Hematopoietic multipotent progenitor cell treated with erythropoietin and hydrocortisone succinate and interleukin-3 and kit ligand, for 4 days (in vitro differentiated cells): ENCODE measurements at places on chromosomes 12 and 14.

DNA sequence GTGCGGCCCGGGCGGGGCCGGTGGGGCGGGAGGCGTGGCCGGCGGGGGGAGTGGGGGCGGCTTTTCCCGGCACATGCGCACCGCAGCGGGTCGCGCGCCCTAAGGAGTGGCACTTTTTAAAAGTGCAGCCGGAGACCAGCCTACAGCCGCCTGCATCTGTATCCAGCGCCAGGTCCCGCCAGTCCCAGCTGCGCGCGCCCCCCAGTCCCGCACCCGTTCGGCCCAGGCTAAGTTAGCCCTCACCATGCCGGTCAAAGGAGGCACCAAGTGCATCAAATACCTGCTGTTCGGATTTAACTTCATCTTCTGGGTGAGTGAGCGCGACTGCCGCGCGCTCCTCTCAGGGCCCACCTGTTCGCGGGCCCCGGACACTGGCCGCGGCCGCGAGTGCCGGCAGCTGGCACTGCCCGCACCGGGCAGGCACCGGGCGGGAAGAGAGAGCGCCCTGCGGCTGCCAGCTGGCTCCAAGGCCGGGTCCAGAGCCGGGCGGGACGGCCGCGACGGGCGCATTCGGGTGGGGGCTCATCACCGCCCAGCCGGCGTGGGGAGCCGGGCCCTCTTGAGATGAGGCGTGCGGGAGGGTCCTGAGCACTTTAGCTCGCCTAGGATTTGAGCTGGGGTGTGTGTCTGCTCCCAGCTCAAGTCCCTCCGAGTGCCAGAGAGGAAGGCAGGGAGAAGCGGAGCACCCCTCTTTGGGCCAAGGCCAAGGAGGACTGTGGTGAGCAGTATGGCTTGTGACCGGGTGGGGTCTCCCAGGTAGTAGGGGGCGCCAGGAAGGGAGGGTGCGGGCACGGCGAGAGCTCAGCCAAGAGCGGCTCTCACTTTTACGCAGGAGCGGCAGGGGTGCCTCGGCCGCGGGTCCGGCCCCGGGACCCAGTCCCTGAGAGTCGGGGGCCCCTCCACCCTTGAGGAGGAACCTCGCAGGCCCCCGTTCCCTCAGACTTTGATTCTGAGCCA lies at the start of gene CD9:
Gene CD9, plus strand, starts transcription at position 145 of the 957 bp plus-strand sequence. Its CDS starts 100 bp downstream, at position 245.
- peak; percentile 68 for DNase-seq

- no peak for DNase-seq
Measured at GRCh38 chr14:78605025-78605762, 435.0 kb downstream of the NRXN3 start.

- no peak for DNase-seq
Measured at GRCh38 chr14:104792101-104792884, 3.3 kb downstream of the AKT1 start.

GRCh38 chr12:16719713-16720416 lies 113.9 kb upstream of the LMO3 start:
- DNase-seq = no peak

- DNase-seq = no peak
Measured at GRCh38 chr12:108112832-108113556, 16.1 kb upstream of the WSCD2 start.

DNA sequence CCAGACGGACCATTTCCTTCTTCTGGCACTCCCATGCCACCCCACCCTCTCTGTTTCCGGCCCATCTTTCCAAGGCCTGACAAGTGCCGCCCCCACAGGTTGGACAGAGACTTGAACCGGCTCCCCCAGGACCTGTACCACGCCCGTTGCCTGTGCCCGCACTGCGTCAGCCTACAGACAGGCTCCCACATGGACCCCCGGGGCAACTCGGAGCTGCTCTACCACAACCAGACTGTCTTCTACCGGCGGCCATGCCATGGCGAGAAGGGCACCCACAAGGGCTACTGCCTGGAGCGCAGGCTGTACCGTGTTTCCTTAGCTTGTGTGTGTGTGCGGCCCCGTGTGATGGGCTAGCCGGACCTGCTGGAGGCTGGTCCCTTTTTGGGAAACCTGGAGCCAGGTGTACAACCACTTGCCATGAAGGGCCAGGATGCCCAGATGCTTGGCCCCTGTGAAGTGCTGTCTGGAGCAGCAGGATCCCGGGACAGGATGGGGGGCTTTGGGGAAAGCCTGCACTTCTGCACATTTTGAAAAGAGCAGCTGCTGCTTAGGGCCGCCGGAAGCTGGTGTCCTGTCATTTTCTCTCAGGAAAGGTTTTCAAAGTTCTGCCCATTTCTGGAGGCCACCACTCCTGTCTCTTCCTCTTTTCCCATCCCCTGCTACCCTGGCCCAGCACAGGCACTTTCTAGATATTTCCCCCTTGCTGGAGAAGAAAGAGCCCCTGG lies 1.2 kb upstream of the CMTM5 start:
- no peak for DNase-seq

GRCh38 chr14:32826404-32827082 lies 112.1 kb upstream of the NPAS3 start:
- DNase-seq = peak; percentile 10

GRCh38 chr12:14367040-14367661 lies 1.7 kb downstream of the ATF7IP start:
- peak; percentile 70 for DNase-seq

GRCh38 chr14:99467336-99468078 lies 13.2 kb downstream of the SETD3 start:
- no peak for DNase-seq

- DNase-seq = no peak
Measured at GRCh38 chr12:3646561-3647241, 106.2 kb downstream of the CRACR2A start.

DNA sequence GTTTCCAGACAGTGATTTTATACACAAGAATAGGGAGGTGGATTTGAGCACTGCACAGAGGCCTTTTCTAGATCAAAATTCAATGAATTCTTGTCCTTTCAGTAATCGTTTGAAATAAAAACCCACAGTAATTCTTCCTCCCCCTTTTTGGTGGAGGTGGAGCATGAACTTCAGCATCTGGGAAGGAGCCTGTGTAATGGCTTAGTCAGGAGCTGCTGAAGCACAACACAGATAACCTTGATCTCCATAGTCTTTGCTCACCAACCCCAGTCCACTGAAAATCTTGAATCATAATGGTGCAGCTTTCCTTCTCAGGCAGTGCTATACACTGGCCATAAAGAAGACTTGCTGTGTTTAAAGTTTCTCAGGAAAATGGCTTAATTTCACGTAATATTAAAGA lies 6.4 kb upstream of the TBPL2 start:
- no peak for DNase-seq

- DNase-seq = no peak
Measured at GRCh38 chr12:128802756-128803155, 21.0 kb downstream of the SLC15A4 start.

DNA sequence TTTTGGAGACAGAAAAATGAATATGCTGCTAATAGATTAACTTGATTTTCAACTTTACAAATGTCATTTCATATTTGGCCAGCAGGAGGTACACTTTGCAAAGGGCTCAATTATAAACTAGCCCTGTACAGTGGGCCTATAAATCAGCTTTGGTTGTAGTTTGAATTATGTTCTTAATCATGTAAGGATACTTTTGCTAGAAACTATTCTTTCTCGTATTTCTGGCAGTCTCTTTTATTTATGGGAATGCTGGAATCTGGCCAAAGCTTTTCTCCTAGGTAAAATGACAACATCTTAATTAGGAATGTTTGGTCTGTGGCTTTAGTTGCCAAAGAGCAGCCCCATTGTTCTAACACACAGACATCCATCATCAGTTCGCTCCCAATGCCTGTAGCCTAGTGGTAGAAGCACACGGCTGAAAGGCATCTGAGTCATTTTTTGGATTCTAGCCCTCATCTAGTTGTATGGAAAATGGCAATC lies 1322.3 kb upstream of the SEL1L start:
- peak; percentile 49 for DNase-seq

DNA sequence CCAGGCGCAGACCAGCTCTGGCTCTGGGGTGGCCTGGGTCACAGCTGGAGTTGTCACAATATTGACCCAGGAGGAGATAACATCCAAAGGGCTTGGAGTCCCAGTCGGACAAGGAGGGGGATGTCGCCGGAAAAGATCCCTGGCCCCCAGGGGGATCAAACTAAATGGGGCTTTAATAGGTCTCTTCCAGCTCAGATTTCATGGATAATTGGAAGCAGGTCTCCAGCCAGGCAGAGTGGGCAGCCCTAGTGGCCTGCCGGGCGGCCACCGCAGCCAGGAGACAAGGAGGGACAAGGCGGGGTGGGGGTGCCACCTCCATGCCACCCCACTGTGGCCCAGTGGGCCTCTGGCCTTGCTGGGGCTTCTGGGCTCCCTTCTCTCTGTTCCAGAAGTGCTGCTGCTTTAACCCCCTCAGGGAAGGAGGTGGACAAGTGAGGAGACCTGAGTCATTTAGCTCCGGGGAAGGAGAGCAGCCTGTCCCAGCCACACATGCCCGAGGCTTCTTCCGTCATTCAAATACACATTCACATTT lies 23.1 kb upstream of the PGF start:
- no peak for DNase-seq

DNA sequence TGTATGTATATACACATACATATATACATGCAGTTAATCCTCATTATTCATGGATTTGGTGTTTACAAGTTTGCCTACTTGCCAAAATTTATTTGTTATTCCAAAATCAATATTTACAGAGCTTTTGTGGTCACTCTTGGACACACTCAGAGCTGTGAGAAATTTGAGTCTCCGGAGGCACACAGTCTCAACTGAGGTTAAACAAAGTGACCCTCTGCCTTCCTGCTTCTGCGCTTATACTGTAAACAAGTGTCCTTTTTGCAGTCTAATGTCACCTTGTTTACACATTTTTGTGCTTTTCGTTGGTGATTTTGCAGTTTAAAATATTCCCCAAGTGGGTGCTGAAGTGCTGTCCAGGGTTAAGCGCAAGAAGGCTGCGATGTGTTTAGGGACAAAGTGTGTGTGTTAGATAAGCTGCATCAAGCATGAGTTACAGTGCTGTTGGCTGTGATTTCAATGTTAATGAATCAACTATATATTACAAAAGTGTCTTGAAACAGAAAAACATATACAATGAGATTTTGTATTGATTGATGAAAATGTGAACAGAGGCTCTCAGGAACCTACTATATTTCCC lies 13.1 kb upstream of the LTA4H start:
- peak; percentile 57 for DNase-seq

GRCh38 chr12:62714774-62715721 lies 219.9 kb downstream of the PPM1H start:
- no peak for DNase-seq

DNA sequence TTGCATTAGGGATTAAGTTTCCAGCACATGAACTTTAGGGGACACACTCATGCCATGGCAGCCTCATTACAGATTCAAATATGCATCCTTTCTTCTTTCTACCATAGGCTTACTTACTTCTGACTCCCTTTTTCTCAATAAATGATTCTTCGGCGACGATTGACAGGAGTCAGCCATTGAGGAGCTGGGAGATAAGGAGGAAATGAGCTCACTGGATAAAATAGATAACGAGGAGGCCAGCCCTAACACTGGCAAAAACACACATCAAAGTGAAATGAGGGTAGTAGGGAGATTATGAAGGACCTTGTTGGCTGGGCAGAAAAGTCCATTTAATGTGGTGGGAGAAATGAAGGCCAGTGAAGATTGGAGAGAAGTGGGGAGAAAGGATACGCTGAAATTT lies 172.2 kb downstream of the SLC41A2 start:
- DNase-seq = peak; percentile 27

- DNase-seq = peak; percentile 81
Measured at GRCh38 chr12:106282457-106283097, 20.0 kb upstream of the TCP11L2 start.

GRCh38 chr12:123936956-123937706 lies 35.5 kb downstream of the CCDC92 start:
- no peak for DNase-seq

GRCh38 chr12:107449891-107450290 lies 235.7 kb upstream of the PWP1 start:
- no peak for DNase-seq

DNA sequence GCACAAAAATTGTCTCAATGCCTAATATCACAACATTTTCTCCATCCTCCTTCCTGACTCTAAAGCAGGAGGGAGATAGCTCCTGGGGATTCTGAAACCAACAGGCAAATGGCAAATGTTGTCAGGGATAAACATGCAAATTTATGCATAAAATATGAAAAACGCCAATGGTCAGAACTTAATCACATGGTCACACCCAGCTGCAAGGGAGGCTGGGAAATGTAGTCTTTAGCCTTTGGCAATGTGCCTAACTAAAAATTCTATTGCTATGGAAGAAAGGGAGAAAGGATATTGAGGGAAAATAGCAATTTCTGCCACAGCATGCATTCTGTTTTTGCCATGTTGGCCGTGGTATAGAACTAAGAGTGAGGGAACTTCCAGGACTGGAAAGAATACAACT lies 11.7 kb upstream of the OASL start:
- peak; percentile 37 for DNase-seq

GRCh38 chr12:101920906-101921305 lies 43.5 kb downstream of the DRAM1 start:
- DNase-seq = no peak

- peak; percentile 60 for DNase-seq
Measured at GRCh38 chr14:88129306-88130056, 124.5 kb downstream of the GPR65 start.

- DNase-seq = peak; percentile 84
Measured at GRCh38 chr14:21087294-21088091, 11.0 kb downstream of the ZNF219 start.

GRCh38 chr14:76329951-76330350 lies 46.0 kb upstream of the ESRRB start:
- no peak for DNase-seq

- DNase-seq = no peak
Measured at GRCh38 chr12:19922717-19923116, 445.6 kb upstream of the PDE3A start.

GRCh38 chr12:67595365-67595764 lies 53.2 kb upstream of the DYRK2 start:
- DNase-seq = no peak

DNA sequence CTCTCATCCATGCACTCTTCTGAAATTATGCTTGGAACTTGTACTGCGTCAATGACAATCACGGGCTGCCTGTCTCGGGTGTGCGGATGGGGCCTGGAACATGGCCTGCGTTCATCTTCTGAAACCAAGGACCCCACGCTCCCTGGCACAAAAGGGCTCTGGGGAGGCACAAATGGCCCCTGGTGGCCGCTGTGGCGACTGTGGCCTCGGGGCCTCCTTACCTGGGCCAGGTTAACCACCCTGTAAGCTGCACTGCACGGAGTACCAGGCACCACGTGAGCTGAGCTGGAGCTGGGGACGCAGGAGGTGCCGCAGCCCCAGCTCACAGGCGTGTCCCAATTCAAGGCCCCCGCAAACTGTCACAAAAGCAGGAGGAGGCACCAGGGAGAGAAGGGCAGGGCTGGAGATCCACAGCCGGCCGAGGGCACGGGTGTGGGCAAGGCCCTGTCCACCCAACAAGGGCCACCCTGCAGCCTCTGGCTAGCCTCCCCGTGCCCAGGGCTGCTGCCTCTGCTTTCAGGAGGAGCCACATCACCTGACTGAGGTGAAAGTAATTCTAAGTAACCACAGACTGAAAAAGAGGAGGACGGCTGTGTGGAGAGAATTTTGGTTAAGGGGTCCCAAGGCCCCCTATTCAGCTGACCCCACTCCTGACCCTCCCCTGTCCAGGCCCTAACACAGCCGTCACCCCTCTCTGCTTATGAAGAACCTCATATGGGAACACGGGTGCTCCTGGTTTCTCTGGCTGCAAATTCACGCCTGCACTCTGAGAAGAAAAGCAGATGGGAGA lies 61.1 kb upstream of the GALNT9 start:
- DNase-seq = no peak
